Activated CD8-positive, alpha-beta memory T cell treated with anti-CD3 and anti-CD28 coated beads, Interleukin-2, amount 50 U/mL, for 48 hours (primary cell): ENCODE measurements at places on chromosomes 3 and 15.

DNA sequence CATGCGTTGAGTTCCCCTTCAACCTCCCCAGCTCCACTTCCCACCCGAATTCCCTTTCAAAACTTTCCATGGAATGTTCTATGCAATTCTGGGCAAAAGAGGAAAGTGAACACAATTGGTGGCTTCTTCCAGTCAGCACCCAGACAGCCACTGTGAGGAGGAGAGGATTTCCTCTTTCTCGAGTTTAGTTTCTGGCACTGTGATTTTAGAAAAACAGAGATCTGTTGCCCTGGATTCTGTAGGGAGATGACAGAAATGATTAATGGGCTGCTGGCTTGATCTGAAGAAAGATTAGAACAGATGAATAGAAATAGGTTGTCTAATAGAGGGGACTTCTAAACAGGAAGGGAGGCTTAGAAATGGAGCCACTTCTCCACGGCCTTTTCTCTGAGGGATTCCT is 172.0 kb downstream of the MCTP2 start:
- DNase-seq = no peak

DNA sequence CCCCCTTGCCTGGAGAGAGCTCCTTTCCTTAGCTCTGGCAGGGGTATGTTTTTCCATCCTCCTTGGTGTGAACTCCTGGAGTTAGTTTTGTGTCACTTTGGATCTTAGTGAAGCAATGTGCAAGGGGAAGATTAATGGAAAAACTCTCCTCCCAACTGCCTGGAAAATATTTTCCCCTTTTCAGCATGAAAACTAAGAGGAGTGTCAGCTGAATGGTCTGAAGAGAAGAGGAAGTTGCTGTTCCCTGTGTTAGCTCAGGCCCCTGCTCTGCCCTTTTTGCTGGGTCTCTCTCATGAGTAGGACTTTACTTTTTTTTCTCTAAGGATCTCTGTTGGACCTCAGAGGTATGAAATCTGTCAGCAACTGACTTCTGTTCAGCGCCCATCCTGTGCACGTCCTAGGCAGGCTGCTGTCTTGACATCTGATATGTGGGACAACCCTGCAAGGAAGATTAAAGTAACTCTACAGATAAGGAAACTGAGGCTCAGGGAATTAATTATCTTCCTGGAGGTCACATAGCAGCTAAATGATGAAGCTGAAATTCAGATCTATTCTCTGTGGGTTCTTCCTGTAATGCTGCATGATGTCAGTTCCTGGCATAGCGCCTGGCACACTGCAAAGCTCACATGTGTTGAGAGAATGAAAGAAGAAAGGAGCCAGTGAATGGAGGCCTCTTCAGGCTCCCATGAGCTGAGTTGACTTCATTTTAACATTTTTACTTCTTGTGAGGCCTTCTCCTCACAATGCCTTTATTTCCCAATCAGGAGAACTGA is 109.7 kb upstream of the GALNT15 start:
- no peak for DNase-seq

DNA sequence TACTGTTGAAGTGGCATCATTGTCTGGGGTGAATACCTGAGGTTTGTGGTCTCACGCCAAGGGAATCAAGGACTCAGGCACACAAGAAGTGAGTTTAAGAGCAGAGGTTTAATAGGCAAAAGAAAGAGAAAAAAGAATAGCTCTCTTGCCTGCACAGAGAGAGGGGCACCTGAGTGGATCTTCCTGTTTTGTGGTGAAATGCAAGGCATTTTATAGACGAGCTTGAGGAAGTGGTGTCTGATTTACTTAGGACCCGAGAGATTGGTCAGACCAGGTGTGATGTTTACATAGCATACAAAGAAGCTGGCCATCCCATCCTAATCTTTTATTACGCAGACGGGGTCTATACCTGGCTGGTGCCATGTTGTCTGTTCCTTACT is 13.2 kb downstream of the CCR5 start:
- DNase-seq = no peak

GRCh38 chr15:97984157-97984556 is 23.7 kb downstream of the ARRDC4 start:
- no peak for DNase-seq

GRCh38 chr15:60385620-60386552 is 11.9 kb downstream of the ANXA2 start:
- DNase-seq = no peak

GRCh38 chr15:96337365-96338023 is 7.0 kb downstream of the NR2F2 start:
- DNase-seq = no peak

GRCh38 chr3:197227780-197228574 is 70.4 kb downstream of the DLG1 start:
- DNase-seq = no peak

- DNase-seq = no peak
Observed at GRCh38 chr3:66473692-66474091, 27.1 kb downstream of the LRIG1 start.

DNA sequence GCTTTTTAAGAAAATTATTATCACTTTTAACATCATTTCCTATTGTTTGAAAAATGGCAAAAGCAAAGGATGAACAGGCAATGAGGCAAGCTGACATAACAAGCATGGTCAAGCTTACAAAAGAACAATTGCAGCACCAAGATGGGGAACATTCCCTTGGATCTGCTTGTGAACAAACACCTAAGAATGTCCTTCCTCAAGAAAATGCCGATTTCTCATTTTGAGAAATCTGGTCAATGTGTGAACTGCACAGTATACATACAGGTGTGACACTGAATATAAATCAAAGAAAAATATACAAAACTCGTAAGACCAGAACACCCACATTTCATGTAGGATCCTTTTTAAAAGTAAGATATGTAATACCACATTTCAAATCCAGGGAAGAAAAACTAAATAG is 58.9 kb downstream of the LRRFIP2 start:
- DNase-seq = no peak

GRCh38 chr3:120182613-120183511 is 88.6 kb upstream of the GSK3B start:
- no peak for DNase-seq

- no peak for DNase-seq
Observed at GRCh38 chr15:95944661-95945255, 385.7 kb upstream of the NR2F2 start.

- no peak for DNase-seq
Observed at GRCh38 chr15:91408476-91409076, 308.5 kb downstream of the SV2B start.

DNA sequence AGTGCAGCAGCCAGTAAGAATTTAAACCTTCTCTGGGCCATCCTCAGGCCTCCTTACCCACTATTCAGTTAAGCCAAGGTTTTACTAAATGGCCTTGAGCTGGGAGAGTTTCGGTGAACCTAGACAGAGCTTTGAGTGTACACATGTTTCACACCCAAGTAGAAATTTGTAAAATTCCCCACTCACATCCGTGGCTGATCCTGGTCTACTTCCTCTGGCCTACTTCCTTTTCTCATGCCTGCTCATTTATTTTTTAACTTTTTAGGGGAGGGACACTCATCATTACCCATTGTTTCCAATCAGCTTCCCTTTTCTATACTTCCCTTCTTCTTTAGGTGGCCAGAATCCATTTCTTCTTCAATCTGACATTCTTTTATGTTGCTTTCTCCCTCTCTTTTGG is 7.6 kb downstream of the CX3CR1 start:
- DNase-seq = peak; percentile 2

GRCh38 chr3:45592830-45593707 is 1.5 kb upstream of the LIMD1 start:
- peak; percentile 84 for DNase-seq

DNA sequence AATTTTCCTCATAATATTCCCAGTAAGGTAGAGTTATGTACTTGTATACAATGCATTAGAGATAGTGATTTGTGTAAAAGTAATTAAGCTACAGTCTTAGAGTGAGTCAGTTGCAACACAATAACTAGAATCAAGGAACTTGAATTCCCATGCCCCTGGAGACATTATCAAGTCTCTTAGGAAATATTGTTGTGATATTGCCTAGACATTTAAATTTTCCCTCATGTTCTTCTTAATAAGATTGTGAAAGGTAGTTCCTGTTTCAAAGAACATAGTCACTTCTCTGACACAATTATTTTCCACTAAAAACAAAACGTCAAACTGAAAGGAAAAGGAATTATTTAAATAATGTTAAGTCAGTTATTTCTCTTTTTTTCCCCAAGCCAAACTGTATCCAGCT is 13.0 kb upstream of the ATP1B3 start:
- no peak for DNase-seq

DNA sequence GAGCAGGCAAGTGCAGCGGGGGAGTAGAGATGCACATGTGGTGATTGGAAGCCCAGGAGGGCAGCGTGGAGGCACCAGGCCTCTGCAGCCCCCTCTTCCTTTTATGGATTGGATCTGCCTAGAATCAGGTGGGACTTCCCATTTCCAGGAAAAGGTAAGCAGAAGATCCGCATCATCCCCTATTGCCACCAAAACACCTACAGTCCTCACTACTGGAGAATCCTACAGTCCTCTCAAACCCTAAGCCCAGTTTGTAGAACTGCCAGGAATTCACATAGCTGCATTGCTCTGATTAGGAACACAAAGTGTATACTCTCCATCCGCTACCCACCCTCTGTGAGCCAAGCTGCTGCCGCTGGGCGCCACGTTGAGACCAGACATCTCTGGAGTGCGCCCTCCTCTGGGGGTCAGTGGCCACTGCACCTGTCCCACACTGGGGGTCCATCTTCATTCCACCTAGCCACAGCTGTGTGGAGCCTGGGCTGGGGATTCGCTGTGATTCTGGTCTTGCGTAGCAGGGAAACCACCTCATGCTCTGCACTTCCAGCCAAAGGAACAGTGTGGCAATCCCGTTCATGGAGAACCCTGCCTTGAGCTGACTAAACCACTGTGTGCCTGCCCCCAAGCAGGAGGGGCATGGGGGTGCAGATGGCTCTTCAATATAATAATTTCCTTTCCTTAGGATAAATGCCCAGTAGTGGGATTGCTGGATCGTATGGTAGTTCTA is 88.9 kb upstream of the PTX3 start:
- no peak for DNase-seq

GRCh38 chr3:179149406-179149867 is 1.3 kb downstream of the PIK3CA start:
- DNase-seq = no peak

GRCh38 chr15:65824031-65824743 is 32.1 kb upstream of the DENND4A start:
- DNase-seq = no peak

DNA sequence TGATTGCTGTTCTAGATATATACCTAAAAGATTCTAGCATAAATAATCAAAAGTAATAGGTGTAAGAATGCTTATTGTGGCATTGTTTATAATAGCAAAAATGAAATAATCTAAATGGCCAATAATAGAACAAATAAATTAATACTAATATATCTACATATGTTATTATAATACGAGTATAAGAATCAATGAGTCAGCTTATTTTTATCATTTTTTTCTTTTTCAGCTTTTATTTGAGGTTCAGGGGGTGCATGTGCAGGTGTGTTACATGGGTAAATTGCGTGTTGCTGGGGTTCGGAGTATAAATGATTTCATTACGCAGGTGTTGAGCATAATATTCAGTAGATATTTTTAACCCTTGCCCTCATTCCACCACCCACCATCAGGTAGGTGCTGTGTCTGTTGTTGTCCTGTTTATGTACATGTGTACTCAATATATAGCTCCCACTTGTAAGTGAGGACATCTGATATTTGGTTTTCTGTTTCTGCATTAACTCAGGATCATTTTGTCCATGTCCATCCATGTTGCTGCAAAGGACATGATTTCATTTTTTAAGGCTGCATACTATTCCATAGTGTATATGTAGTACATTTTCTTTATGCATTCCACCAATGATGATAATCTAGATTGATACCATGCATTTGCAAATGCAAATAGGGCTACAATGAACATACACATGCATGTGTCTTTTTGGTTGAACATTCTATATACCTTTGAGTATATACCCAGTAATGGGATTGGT is 122.2 kb upstream of the GMNC start:
- no peak for DNase-seq

GRCh38 chr3:102036017-102036416 is 186.7 kb downstream of the NFKBIZ start:
- DNase-seq = no peak

- no peak for DNase-seq
Observed at GRCh38 chr3:72152551-72153476, 367.9 kb upstream of the PROK2 start.

- no peak for DNase-seq
Observed at GRCh38 chr3:46283881-46284450, 41.7 kb downstream of the CCR3 start.

GRCh38 chr3:126971891-126972351 is 11.0 kb upstream of the PLXNA1 start:
- no peak for DNase-seq

DNA sequence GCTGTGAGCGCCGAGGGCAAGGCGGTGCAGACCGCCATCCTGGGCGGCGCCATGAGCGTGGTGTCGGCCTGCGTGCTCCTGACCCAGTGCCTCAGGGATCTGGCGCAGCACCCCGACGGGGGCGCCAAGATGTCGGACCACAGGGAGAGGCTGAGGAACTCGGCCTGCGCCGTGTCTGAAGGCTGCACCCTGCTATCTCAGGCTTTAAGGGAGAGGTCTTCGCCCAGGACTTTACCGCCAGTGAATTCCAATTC is 2.3 kb downstream of the TLNRD1 start:
- no peak for DNase-seq

- no peak for DNase-seq
Observed at GRCh38 chr3:39290255-39290654, 10.4 kb upstream of the CX3CR1 start.

DNA sequence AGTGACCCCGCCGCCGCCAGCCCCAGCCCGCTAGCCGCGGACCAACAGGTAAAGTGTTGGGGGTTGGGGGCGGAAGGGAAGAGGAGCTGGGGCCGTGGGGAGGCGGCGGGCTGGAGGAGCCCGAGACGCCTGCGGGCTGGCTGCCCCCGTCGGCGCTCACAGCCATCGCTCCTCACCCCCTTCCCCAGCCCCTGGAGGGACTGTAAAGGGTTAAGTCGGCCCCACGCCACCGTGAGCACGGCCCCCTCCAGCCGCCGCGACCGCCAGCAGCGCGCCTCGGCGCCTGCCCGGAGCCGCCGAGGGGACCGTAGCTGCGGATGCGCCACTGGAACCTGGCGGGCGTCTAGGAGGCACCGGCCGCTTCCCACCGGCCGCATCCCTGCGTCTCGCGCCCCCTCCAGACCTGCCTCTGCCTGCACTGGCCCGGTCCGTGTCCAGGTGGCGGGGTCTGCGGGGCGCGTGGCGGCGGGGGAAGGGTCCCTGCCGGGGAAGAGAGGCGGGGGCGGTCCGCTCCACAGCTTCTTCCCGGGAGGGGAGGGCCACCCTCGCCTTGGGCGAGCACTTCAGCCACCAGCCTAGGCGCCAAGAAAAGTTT is 522 bp downstream of the MED12L start:
- peak; percentile 60 for DNase-seq

- DNase-seq = no peak
Observed at GRCh38 chr3:195823999-195824398, 12.3 kb upstream of the MUC4 start.

GRCh38 chr15:33888176-33888575 is 80.1 kb upstream of the CHRM5 start:
- DNase-seq = no peak

GRCh38 chr3:55562700-55563099 is 75.6 kb upstream of the WNT5A start:
- DNase-seq = no peak

- no peak for DNase-seq
Observed at GRCh38 chr3:133890037-133890436, 5.6 kb downstream of the RAB6B start.

GRCh38 chr15:51874751-51875644 is 45.5 kb downstream of the TMOD3 start:
- DNase-seq = no peak

GRCh38 chr3:169002689-169003088 is 660.8 kb downstream of the MECOM start:
- DNase-seq = no peak

GRCh38 chr15:90823455-90823974 is 44.9 kb upstream of the FURIN start:
- DNase-seq = peak; percentile 43

GRCh38 chr15:79089331-79089889 is 1.2 kb downstream of the RASGRF1 start:
- DNase-seq = peak; percentile 45
